ENCODE measurements at places on chromosomes 2 and 18. TPM values are rescaled to one million over a fixed set of nuclear protein-coding genes. Genes with fewer than 3 reads are reported as not detected.

DIPK1C gene
- 6.4 TPM for total RNA-seq

LOXHD1 gene
- 0.49 TPM for total RNA-seq

PCARE gene
- 0.74 TPM for total RNA-seq

- DNase-seq = no peak
Measured at GRCh38 chr18:69259282-69259681, 141.4 kb upstream of the DOK6 start.

- no peak for DNase-seq
Measured at GRCh38 chr18:24611075-24611474, 150.6 kb downstream of the HRH4 start.

DNA sequence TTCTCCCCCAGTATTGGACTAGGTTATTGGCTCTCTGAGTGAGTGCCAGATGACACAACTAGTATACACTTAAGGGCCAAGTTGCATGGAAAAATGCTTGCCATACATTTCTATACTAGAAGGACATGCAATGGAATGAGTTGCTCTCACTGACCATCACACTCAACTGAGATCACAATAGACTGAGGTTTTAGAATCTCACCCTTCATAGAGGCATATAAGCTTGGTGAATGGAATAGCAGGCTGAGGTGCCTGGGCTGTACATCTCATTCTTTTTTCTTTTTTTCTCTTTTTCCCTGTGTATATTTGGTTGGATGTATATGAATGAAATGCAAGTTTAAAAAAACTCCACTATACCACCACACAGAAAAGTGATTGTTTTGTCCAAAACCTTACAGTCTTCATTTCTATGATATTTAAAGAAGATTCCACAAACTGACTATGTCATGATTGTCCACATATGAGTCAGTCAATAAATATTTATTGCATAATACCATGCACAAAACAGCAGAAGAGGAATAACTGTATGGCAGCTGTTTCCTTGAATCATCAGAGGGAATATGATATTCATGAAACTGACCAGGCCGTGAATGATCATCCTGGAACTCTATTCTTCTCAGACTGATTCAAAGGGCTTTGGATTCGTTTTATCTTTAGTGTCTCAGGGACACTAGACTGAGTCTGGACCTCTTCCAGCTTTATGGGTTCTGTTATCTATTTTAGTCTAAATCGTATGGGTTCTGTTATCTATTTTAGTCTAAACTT, 122.6 kb upstream of the STK17B start:
- DNase-seq = no peak

DNA sequence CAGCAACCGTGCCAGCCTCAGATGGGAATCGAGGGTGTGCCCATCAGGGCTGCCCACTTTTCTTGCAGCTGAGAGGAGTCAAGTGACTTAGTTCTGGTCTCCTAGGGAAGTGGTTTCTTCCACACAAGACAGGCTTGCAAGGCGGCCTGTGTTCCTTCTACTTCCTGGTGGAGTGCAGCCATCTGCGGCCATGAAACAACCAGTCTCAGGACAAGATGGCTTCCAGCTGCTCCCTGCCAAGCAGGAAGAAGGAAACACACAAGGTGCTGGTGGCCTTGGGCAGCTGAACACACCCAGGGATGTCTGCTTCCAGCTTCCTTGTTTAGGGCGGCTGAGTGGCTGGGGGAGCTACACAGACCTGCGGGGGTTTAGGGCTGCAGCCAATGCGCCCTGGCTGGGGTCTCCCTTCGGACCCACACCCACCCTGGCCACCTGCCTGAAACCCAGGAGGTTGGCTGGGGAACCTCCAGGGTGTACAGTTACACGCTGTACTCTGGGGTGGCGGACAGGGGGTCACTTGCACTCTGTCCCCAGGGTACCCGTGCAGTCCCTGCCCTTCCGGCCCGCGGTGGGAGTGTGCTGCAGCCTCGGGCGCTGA, 34.7 kb downstream of the PTPN18 start:
- peak; percentile 48 for DNase-seq

DNA sequence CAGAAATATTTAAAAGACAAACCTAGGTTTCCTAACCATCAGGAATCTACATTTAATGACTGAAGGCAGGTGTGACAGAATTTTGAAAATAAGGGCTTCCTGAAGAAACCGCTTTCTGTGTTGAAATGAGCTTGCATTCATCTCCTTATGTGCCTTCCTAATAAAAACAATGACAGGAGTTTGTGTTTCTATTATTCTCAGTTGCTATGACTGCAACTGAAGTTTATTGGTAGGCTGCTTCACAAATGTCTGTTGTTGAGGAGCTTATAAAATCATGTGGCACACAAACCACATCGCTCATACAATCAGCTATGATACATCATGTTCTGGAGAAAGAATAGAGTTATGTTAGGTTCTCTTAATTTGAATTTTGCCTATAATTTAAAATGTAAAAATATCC, 362.7 kb upstream of the SLC8A1 start:
- no peak for DNase-seq

DNA sequence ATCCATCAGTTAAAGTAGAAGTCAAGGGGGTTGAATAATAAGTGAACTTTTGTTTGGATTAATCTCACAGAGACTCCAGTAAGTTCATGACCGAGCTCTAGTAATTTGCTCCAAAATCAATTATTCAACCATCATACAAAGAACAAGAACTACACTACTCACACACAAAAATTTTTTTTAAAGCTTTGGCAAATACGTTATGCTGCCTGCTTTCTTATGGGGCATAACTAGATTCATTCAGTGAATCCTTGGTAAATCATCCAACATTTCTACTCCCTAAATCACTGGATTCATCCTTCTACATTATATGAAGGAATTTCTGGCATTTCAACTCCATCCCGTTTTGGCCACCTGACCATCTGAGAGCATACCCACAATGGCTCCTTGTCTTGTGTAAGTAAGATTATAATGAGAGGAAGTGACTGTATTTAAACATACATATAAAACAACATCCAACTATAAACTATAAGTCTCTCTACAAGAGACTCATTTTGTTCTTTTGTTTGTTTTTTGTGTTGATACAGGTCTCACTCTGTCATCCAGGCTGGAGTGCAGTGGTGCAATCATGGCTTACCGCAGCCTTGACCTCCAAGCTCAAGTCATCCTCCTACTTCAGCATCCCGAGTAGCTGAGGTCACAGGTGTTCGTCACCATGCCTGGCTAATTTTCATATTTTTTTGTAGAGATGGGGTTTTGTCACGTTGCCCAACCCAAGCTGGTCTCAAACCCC, 144.2 kb upstream of the LRRTM4 start:
- no peak for DNase-seq

DNA sequence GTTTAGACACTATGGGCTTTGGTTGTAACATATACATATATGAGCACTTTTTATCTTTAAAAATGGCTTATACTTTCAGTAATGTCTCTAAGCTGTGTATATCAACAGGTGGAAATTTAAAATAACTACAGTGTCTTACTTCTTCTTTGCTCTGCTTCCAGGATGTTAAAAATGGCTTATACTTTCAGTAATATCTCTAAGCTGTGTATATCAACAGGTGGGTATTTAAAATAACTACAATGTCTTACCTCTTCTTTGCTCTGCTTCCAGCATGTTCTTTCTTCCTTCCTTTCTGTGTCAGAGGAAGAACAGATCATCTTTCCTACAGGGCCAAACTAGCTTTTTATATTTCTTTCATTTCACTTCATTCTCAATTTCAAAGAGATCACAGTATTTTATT, 689.6 kb downstream of the EPHA4 start:
- DNase-seq = no peak

DNA sequence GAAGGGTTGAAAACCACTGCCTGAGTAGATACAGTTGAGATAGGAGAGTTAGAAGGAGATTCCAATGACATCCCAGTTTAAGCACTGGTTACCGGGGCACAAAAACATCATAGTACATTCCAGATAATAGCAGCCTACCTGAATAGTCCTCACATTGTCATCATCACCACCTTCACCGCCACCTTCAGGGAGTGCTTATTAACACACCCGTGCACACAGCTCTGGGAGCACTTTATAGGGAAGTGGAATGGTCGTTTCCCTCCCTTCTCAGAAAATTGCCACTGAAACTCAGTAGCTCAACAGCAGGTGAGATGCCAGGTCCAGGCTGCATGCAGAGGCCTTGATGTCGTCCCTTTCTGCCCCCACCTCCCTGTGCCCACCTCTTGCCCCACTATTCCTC, 8.2 kb downstream of the SERPINB7 start:
- DNase-seq = no peak

- DNase-seq = no peak
Measured at GRCh38 chr2:4964579-4964978, 727.6 kb upstream of the SOX11 start.

DNA sequence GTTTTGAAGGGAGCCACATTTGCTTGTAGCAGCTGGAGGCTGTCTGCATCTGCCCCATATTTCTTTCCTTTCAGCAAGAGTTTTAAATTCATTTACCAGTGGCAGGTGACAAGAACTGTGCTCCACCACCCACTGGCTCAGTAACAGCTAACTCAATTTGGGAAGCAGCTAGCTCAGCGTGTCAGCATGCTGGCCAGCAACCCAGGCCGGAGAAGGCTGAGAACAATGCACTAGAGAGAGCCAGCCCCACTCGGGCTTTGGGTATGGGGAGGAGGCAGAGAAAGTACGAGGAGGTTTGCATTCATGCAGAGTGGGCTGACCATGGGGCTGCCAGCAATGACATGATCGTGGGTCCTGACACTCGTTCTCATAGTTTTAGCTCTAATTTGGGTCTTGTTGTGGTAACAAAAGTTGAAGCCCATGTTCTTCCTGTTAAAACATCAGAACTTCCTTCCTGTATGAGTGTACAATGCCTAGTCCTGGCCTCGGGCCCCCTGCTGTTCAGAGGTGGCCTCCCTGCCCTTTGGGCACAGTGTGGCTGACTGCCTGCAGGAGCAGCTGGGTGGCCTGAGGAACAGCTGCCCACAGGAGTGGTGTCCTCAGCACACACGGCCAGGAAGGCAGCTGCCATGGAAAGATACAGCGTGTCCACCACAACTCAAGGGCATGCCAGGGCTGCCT, 23.0 kb downstream of the CDC42EP3 start:
- peak; percentile 71 for DNase-seq

DNA sequence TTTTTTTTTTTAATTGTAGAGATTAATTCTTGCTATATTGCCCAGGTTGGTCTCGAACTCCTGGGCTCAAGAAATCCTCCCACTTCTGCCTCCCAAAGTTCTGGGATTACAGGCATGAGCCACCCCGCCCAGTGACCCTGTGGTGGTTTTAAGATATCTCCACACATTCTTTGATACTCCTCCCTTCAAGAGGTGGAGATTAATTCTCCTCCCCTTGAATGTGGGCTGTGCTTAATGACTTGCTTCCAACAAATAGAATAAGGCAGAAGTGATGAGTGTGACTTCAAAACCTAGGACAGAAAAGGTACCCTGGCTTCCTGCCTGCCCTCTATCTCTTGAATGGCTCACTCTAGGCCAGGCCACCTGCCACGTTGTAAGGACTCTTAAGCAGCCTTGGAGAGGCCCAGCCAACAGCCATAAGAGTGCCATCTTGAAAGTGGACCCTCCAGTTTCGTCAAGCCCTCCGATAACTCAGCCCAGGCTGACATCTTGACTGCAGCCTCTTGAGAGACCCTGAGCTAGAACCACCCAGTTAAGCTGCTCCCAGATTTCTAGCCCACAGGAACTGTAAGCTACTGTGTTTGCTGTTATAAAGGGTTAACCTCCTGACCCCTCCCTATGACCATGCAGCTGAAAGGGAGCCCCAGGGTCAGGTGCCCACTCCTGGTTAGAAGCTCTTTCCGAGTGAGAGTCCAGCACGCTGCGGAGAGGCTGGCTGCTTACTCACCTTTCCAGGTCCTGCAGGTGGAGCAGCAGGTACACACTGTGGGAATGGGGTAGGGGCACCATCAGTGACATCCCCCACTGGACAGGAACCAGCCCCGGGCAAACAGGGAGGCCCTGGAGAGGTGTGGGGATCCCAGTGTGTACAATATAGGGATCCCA, 27.6 kb downstream of the MRPL35 start:
- DNase-seq = no peak

GRCh38 chr18:78892177-78892576, 87.4 kb upstream of the SALL3 start:
- DNase-seq = no peak

GRCh38 chr2:20419007-20419576, 27.8 kb upstream of the RHOB start:
- DNase-seq = no peak

DNA sequence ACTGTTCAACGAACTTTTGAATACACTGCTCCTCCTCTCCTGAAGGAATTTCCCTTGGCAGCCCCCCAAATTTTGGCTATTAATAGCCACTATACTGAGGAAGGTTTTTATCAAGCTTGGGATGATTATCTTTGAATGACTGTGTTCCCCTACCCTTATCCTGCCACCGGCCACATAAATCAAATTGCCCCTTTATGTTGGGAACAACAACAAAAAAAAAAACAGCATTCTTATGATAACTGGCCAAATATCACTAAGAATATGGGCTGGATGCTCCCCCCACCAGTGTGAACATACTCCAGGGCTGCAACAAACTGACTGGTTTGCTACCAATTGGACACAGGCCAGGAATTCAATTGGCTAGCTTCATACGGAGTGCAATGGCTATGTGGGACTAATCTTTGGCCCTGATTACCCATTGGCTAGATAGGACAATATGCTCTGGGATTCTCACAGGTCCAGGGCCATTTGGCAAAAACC, 20.6 kb downstream of the DUSP11 start:
- DNase-seq = no peak

DNA sequence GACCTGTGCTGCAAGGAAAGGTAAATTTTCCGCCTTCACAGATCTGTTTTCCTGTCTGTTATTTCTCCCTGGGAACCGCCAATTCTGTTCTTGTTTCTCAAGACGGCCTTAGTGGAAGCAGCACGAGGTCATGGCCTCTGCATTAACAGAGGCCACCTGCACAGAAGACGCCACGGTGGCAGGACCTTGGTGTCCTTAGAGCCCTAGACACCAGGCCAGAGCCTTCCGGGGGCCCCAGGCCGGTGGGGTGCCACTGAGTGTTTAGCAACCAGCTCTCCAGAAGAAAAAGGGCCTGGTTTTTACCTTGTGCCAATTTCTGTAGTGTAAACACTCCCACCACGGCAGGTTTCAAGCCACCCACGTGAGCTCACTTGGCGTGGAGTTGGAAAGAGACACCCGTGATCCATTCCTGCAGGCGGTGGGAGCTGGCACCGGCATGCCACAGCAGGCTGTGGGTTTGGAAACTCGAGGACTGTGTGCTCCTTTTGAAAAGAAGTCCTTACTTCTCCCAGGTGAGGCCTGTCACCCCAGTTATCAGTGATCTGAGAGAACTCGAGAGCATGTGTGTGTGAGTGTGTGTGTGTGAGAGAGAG, 103.9 kb upstream of the HDAC4 start:
- DNase-seq = no peak

- no peak for DNase-seq
Measured at GRCh38 chr2:41711736-41712135, 336.1 kb upstream of the PKDCC start.

DNA sequence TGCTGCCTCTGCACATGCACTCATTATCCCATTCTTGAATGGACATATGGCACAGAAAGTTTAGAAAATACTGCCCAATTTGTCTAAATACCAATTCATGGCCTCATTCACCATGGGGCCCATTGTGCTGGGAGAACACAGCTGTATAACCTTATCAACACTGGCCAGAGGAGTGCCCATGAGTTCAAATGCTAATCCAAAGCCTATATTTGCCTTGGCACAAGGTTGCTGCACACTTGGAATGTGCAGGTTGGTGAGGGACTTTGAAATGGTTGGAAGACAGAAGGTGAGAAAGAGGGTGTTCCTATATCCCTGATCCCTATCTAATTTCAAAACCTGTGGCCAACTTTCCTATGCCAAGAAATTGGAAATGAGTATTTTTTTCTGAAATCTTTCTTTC, 693.9 kb upstream of the ID2 start:
- DNase-seq = no peak

- DNase-seq = no peak
Measured at GRCh38 chr2:196486146-196486545, 153.4 kb upstream of the CCDC150 start.

Measured in left ventricle myocardium inferior (tissue), 1 donor.